Epithelial cell of prostate (primary cell): ENCODE measurements at places on chromosomes 1 and 21.
A peak's percentile ranks its signal among the peaks of the same experiment; 100 is the strongest.

DNA sequence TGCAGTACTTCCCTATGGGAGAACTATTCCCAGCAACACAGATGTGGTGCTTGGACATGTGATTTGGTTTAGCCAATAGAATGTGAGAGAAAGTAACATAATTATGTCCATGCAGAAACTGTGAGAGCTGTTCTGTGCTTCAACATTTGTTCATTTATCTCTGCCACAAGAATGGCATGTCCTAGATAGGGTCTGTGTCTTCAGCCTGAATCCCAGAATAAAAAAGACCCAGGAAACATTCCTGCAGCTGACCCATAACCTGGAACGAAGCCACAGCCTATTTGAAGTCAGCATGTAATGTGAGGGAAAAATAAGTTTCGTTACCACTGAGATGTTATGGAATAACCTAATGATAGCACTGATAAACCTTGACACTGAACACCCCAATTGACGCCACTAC is 552.0 kb upstream of the USP24 start:
- no peak for DNase-seq

- no peak for DNase-seq
Observed at GRCh38 chr1:23184212-23184934, 15.7 kb upstream of the LUZP1 start.

DNA sequence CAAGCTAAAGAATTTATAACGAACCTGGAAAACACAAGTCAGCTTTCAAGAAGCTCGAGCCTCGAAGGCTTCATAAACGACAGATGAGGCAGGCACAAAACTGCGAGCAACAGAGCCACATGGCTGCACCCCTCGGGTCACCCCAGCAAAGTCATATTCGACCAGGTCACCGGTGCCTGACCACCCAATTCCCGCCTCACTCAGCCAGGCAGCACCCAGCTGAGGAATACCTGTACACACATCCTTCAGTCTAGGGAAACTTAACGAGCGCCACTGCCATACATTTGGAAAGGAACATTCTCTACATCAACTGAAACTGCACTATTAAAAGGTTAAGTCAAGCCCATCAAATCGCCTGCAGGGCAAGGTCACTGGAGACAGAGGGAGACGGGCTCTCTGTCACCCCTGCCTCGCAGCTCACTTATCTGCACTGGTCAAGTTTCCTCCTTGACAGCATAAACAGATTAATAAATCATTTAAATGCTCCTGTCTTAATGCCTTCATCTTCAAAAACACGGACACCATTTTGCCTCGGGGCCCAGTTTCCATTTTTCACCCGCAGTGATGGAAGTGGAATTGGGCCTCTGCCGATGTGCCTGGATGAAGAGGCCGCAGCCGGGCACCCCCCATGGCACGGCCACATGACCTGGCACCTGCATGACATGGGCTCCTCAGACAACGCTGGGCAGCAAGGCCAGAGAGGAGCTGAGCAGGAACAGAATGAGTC is 20.6 kb downstream of the NPHP4 start:
- DNase-seq: no peak

DNA sequence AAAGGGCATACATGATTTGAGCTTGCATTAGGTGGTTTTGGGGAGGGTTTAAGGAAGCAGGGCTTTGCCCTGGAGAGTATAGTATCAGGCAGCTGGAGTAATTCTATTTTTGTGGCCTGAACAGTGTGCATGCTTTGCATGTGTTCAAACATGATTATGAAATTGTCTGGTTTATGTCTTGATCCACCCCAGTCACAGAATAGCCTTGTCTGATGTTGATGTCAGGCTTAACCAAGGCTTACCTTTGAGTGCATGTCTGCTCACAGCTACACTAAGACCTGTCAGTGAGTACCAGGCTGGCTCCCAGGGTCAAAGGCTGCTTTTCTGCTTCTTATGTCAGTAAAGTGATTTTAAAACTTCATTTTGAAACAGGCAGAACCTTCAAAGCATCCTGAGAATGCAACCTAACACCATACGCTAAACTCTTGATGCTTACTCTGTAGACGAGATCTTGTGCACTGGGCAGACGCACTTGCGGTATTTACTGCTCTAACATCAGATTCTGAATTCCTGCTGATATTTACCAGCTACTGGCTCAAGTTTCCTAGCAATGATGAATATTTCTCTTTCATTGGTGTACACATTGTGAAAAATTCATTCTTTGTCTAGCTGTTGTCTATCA is 78.9 kb downstream of the MAP3K21 start:
- DNase-seq: no peak

DNA sequence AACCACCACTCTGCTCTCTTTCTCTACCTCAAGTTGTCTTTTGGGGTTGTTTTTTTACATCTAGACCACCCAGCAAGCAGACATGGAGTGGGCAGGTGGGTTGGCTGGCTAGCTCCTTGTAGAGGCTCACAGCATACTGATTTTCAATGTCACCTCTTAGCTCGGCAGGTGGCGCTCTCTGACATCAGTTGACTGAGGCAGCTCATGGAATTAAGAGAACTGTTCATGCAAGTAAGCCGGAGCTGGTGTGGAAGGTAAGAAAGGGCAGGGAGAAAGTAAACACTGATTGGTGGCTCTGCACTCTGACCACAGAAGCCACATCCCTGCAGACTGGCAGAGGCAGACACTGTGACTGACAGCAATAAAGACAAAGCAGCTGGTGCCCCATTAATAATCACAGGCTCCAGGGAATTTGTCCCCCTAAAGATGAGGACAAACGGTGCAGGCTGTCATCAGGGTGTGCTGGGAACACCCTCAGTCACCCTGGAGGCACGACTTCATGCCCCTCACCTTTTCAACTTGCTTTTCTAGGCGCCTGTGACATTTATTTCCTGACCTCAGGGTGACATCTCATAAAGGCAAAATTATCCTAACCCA is 226.8 kb downstream of the LMX1A start:
- DNase-seq: peak; percentile 26

GRCh38 chr1:10302416-10302815 is 92.0 kb downstream of the KIF1B start:
- no peak for DNase-seq

DNA sequence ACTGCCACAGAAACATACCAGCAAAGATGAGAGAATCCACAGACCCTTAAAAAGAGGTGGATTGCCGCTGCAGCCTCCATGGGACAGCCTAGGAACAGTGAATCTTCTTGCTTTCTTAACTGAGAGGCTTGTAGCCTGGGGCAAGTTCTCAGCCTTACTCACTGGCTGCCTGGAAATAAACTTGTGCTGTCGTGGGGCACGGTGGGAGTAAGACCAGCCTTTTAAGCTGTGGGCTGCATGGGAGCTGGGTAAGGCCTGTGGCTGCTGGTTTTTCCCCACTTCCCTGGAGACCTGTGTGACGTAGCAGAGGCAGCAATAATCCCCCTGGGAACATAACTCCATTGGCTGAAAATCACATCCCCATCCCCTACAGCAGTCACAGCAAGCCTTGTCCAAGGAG is 30.8 kb downstream of the CD2 start:
- DNase-seq: no peak

DNA sequence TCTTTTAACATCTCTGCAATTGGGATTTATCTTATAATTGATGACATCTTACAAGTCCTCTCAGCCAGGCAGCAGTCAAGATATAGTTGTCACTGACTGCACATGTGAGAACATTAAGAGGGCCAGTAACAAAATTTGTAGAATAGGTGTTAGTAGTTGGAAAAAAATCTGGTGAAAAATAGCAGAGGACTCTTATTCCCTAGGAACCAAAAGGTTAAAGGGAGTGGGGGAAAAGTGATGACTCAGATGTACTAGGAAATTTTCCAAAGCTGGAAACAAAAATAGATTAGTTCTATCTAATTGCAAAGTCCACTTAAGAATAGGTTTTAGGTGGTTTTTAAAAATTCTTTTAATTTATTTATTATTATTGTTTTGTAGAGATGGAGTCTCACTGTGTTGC is 3.6 kb downstream of the NUP210L start:
- no peak for DNase-seq

DNA sequence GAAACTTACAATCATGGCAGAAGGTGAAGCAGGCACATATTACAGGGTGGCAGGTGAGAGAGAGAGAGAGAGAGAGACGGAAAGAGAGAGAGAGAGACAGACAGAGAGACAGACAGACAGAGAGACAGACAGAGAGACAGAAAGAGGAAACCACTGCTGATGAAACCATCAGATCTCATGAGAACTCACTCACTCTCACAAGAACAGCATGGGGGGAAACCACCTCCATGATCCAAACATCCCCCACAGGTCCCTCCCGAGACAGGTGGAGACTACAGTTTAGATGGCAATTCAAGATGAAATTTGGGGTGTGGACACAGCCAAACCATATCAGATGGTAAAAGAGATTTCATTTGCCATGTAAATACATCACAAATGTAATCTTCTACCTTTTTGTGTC is 708.1 kb downstream of the MRPL39 start:
- DNase-seq: no peak
